ENCODE measurements at places on chromosomes 4 and X. TPM values are rescaled to one million over a fixed set of nuclear protein-coding genes. Genes with fewer than 3 reads are reported as not detected.

The PNMA3 gene
- total RNA-seq = 0.26 TPM

The RAB9B gene
- total RNA-seq = 0.77 TPM

The DGKK gene
- total RNA-seq = not detected

The CENPVL1 gene
- total RNA-seq = not detected

The SPANXB1 gene
- total RNA-seq = not detected

The C4orf36 gene
- 2.8 TPM for total RNA-seq

The AMTN gene
- not detected for total RNA-seq

The HSD17B13 gene
- total RNA-seq = under 0.01 TPM

The DMRTC1 gene
- total RNA-seq = not detected

The LRIT3 gene
- under 0.01 TPM for total RNA-seq

The SOWAHB gene
- total RNA-seq = under 0.01 TPM

The ADH7 gene
- total RNA-seq = not detected

The XPNPEP2 gene
- total RNA-seq = 1.5 TPM

The CPEB2 gene
- total RNA-seq = 7.7 TPM

The NBDY gene
- 5.8 TPM for total RNA-seq

The FMR1NB gene
- total RNA-seq = not detected

The NKX6-1 gene
- 0.26 TPM for total RNA-seq

The RHOXF2 gene
- total RNA-seq = not detected

The ARHGAP4 gene
- 1.5 TPM for total RNA-seq

The TLR1 gene
- total RNA-seq = 1.3 TPM

The GPRIN3 gene
- under 0.01 TPM for total RNA-seq

The DLG3 gene
- 24.6 TPM for total RNA-seq

Measured in fibroblast of lung (primary cell).